ENCODE measurements at places on chromosomes 7 and 10.

GRCh38 chr10:132608511-132609195 lies 71.1 kb downstream of the INPP5A start:
- DNase-seq, result no peak

- no peak for DNase-seq
These were observed 724.7 kb upstream of the FZD8 start for GRCh38 chr10:36366843-36367242.

DNA sequence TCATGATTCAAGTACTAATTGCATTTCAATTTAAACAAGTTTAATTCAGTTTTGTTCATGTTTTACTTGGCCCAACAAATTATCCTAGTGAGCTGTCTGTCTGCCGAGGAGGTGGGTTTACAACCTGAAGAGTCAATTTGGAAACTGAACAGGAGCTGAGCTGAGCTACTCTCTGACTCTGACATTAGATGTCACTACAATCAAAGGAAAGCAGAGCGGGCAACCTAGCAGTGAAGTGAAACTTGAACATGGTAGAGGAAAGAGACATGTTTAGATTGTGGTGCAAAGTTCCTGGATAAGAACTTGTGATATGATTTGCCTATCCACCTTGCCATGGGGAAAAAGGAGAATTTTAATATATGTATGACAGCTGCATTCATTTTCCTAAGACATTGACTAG lies 9.6 kb upstream of the AGR3 start:
- no peak for DNase-seq

DNA sequence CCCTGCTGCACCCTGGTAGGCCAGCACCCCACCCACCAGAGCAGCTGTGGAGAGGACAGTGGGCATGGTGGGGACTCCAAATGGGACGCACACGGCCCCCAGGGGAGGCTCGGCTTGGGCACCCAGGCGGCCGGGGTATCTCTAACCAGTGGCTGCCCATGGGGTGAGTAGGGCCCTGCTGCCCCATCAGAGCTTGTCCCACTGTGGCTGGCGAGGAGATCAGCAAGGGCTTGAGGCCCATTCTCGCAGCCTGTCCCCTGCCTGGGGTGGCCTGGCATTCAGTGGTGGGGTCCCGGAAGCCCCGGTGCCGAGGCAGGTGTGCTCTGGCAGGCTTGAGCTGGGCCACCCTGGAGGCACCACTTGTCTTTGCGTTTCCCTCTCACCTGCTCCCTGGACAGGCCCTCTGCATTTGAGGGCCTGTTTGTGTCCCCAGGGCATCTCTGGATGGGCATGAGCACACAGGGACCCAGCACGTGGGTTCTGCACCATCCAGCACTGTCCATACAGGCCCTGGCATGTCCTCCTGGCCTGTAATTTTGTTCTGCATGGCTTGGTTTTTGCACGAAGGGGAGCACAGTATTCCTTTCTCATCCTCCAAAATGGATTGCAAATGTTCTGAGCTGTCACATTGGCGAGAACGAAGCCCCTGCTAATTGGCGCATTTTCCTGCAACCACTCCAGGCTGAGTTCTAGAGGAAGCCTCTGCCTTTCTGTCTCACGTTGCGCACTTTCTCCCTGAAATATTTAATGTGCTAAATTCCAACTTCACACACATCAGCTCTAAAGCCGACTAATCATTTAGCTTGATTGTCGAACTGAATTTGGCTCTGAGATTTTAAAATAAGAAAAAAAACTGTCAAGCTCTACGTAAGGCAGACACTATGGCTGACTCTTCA lies 27.2 kb downstream of the PWWP2B start:
- no peak for DNase-seq

DNA sequence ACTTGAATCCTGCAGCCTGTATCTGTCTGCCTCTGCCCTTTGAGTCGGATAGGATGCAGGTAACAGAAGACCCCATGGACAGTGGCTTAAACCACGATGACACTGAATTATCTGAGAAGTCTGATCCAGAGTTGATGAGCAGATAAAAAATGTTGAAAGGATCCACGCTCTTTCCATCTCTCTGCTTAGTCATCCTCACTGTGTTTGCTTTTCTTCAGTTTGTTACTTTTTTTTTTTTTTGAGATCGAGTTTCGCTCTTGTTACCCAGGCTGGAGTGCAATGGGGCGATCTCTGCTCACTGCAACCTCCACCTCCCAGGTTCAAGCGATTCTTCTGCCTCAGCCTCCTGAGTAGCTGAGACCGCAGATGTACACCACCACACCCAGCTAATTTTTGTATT lies 36.9 kb upstream of the GOLGA7B start:
- no peak for DNase-seq

- DNase-seq, result no peak
These were observed 675 bp downstream of the SLC4A2 start for GRCh38 chr7:151060113-151060415.

DNA sequence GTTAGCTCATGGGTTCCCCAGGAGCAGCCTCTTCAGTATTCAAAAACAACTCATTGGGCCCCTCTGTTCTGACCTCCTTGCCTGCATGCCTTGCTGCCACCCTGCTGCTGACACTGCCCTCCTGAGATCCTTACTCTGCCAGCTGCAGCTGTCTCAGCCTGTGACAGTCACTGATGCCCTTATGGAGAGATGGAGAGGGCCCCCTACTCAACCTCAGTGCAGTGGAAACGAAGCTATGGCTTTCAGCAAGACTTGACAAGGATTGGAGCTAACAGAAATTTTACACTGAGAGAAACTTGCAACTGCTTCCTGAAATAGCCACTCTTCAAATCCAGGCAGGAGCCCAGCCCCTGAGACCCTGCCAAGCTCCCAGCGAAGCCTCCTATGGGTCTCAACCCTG lies 678.3 kb upstream of the C7orf33 start:
- DNase-seq, result no peak

DNA sequence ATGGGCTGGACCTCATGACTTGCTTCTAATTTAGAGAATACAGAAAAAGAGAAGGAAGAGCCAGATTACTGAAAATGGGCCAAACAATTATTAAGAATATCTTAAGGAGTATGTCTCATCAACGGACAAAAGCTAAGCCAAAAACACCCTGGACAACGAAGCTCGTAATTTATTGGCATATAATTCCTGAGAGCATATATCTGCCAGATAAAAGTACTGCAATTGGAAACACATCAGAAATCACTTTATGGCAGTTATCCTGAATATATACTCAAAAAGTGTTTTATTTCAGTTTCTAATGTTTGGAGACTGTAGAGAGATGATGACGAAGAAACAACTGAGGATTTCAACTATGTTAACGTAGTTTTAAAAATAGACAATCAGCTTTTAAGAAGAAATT lies 211.8 kb downstream of the CSTF2T start:
- DNase-seq, result no peak

DNA sequence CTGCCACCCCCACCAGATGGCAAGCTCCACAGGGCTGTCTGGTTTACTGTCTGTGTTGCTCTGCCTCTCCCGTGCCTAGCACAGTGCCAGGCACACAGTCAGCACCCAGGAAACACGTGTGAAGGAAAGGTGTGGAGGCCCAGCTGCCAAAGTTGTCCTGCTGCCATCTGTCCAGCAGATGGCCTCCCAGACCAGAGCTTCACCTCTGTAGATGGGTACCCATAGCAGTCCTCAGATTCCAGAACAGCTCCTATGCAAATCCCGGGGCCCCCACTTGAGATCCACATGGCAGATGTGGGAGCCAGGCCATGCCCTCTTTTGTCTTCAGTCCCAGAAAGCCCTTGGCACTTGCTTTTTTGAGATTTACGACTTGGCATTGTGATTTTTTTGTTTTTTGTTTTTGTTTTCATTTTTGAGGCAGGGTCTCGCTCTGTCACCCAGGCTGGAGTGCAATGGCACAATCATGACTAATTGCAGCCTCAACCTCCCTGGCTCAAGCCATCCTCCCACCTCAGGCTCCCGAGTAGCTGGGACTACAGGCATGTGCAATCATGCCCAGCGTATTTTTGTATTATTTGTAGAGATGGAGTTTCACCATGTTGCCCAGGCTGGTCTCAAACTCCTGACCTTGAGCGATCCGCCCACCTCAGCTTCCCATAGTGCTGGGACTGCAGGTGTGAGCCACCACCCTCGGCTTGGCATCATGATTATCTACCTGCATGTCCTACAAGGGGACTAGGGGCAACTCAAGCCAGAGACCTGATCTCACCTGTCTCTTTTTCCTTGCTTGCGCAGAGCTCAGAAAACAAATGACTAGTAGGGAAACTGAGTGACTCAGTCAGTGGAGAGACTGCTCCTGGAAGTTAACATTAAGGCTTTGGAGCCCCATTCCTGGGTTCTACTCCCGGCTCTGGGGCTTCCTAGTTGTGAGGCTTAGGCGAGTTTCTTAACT lies 16.9 kb upstream of the PALD1 start:
- peak; percentile 49 for DNase-seq

DNA sequence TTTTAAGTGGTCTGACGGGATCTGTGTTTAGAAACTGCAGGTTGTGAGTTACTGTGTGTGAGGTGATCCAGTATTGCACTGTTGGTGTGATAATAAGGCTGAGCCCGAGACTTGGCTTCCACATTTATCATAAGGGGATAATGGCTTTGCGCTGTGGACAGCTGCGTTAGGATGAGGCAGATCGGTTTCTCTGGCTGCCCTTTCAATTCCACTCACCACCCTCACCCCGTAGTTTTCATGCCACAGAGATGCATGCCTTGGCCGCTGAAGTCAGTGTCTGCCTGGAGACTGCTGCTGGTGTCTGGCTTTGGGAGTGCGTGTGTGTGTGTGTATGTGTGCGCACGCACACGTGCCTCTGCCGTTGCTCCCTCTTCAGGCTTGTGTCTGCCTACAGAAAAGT lies 273.0 kb downstream of the CCDC3 start:
- no peak for DNase-seq

DNA sequence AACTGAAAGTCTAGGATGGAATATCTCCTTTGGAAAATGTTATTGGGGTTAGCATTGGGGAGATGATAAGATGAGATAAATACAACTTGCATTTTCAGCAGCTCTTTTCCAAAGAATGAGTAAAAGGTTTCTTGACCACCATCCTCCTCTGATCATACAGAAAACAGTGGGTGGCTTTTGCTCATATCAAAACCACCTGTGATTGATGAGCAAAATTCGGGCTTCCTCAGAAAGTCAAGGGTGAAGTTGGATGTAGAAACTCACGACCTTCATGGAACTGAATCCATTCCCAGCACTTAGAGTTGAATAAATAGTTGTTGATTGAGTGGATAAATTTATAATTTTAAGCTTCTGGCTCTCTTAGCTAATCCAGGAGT lies 158.4 kb downstream of the DNAJB6 start:
- no peak for DNase-seq

- DNase-seq, result no peak
These were observed 351.3 kb upstream of the BMPER start for GRCh38 chr7:33554046-33554445.

DNA sequence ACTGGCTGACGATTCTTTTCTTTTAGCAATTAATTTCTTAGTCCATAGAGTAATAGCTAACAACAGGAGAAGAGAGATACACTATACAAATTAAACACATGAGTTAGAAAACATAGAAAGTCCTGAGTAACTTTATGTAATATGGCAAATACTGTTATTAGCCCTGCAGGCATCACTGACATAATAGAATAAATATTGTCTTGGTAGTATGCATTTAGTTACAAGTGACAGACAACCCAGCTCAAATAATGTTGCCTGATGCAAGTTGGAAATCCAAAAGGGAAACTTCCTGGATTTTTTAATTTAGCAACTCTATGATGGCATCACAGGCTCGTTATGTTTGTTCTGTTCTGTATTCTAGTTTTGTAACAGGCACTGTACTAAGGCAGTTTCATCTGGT lies 95.1 kb downstream of the DKK1 start:
- DNase-seq, result no peak

- DNase-seq, result no peak
These were observed 311.3 kb upstream of the AOAH start for GRCh38 chr7:37035631-37036030.

DNA sequence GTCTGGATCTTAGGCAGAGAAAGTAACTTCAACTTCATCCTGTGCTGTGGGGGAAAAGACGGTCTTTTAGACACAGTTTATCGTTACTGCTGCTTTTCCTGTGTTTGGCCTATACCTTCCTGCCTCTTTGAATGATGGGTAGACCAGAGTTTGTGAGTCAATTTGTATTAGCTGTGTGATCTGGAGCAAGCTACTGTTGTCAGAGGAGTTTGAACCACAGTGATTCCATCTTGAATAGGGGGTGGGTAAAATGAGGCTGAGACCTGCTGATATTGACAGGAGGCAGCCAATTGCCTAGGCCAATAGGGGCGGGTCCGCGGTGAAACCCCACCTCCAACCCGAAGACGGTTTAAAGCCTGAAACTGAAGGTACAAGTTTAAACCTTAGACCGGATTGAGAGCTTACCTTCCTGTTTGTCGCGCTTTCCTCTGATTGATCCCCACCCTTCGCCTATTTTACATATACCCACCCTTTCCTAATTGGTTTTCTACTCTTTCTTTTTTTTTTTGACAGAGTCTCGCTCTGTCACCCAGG lies 35.8 kb upstream of the EIF4H start:
- DNase-seq, result no peak

DNA sequence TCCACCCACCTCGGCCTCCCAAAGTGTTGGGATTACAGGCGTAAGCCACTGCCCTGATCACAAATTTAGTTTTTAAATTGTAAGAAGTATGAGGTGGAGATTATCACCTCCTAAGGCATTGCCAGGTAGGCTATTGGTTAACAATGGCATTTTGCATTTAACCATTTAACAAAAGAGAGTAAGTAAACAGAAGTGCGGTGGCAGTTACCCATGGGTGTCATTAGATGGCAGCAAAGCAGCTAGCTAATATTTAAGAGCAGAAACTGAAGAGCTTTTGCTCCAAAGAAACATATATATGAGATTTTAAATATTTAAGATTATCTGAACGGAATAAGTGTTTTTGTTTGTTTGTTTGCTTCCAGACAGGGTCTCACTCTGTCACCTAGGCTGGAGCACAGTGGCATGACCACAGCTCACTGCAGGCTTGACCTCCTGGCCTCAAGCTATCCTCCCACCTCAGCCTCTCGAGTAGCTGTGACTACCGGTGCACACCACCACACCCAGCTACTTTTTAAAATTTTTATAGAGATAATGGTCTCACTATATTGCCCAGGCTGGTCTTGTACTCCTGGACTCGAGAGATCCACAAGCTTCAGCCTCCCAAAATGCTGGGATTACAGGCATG lies 325.5 kb upstream of the C7orf33 start:
- DNase-seq, result no peak

DNA sequence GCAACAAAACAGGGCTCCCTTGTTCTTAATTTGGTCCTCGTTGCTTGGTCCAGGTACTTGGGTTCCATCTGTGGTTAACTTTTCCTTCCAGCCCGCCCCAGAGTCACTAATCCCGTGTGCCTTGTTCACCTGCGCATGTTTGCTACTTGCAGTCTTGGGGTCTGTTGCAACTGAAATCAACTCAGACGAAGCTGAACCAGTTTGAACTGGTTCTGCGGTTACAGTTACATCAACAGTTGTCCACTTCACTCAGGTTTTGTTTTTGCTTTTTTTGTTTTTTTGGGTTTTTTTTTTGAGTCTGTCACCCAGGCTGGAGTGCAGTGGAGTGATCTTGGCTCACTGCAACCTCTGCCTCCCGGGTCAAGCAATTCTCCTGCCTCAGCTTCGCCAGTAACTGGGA lies 34.7 kb downstream of the TRRAP start:
- no peak for DNase-seq

DNA sequence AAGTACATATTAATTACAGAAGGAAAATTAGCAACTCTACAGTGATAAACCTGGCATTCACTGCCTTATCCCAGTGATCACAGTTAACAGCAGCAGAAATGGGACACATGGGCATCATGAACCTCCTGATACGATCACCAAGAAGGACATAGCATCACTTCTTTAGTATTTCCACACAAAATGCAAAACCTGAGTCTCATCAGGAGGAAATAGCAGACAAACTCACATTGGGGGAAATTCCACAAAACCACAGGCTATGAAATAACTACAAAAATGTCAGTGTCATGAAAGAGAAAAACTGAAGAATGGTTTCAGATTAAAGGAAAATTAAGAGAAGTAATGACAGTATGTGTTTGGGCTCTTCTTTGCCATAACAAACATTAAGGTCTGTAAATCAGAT lies 12.0 kb upstream of the PURB start:
- DNase-seq, result no peak
